ENCODE measurements at places on chromosomes 5 and 9.
A peak's percentile ranks its signal among the peaks of the same experiment; 100 is the strongest.

DNA sequence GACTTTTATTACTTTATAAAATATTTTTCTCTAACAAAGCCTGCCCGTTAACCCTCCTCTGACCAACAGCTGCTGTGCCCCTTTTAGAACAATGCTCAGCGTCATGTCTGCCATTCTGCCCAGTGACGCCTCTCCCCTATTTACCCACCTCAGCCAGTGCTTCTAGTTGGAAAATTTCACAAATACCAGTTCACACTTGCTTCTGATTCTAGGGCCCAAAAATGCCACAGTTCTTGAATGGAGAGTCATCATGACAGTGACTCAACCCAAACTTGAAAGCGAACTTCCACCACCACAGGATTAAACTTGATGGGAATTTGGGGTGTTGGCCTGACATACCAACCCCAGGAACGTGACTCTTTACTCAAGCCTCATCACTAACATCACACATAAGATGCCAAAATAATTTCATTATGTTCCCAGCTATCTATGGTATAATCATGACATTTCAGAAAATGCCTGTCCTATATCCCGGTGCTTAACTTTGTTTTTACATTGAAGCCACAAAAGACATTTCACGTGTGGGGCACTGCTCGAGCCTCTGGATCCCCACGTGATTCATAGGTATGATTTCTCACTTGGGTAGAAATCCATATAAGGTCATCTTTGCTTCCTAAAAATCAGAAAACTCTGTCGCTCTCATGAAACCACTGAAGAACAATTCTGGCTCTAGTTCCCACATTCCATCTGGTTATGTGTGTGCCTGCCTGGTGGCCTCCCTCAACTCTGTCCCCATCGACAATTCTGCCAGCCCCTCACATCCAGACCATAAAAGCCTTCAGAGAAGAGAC lies 220.9 kb downstream of the ACTL7B start:
- DNase-seq: no peak

DNA sequence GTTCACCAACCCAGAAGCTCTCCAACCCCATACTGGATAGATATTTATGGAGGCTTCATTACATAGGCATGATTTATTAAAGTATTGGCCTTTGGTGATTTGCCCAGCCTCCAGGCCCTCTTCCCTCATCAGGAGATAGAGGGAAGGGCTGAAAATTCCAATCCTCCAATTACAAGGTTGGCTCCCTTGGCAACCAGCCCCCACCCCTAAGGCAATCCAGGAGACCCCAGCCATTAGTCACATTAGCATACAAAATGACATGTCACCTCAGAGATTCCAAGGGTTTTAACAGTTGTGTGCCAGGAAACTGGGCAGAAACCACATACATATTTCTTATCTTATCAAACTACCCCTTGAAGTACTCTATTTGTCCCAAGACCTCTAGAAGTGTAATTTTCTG lies 210.0 kb downstream of the HINT1 start:
- no peak for DNase-seq

DNA sequence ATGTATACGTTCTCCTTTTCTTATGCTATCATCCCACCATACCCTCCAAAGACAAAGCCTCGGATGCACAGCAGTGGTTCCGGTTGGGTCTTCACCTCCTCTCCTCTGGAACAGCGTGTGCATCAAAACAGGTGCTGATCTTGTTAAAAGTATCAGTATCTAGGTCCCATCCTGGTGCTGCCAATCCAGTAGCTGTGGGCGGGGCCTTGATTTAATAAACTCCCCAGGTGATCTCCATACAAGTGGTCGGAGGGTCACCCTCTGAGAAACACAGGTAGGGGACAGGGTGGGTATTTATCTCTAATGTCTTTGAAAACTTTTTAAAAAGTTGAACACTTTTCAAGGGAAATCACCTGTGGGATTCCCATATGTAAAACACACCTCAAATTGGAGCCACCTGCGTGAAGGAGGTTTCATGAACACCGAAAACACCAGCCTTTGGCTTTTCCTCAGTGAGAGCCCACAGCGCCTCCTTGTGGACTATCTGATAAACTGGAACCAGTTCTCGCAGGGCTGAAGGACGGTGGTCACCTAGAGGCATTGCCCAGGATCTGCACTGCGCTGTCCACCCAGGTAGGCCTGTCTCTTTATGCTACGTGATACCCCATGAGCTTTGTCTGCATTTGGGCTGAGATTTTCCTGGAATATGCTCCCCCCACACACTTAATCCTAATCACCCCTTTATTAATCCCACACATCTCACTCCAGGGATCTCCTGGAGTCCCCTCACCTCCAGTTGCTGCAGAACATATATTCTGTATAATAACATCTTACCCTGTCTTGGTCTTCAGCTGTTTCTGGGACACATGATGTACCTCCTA lies 80.5 kb upstream of the EPB41L4B start:
- peak; percentile 33 for DNase-seq

DNA sequence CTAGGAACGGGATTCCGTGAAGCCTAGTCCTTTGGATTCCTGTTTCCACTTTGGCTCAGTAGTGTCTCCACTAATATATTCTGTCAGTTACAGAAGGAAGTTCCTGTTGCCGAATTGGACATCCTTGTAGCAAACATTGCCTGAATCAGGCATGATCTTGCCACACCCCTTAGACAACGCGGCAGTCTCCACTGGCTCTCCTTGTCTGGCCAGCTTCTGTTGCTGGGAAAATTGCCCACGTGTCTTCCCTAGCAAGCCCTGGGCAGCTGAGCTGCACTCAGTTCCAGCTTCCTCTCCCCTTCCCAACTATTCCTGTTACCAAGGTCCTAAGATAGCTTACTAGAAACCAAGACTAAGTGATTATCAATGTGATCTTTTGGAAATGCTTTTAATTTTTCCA lies 316.6 kb upstream of the RIOK2 start:
- no peak for DNase-seq

GRCh38 chr5:17292434-17293015 lies 75.1 kb downstream of the BASP1 start:
- DNase-seq: no peak

DNA sequence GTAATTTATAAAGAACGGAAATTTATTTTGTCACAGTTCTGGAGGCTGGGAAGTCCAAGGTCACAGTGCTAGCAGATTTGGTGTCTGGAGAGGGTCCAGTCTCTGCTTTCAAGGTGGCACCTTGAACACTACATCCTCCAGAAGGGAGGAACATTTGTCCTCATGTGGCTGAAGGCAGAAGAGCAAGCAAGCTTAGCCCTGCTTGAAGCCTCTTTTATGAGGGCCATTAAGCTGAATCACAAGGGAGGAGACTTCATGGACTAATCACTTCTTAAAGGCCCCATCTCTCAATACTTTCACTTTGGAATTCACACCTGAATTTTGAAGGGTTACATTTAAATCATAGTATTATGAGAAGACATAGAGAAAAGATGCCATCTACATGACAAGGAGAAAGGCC lies 215.4 kb upstream of the NFIL3 start:
- DNase-seq: no peak

- peak; percentile 31 for DNase-seq
These were observed 525 bp upstream of the AK3 start for GRCh38 chr9:4741365-4742089.

GRCh38 chr5:146388386-146388785 lies 49.7 kb downstream of the POU4F3 start:
- no peak for DNase-seq

- DNase-seq: no peak
These were observed 261.1 kb upstream of the DAPK1 start for GRCh38 chr9:87236546-87236945.

All from NCI-H1436 (cell line).